ENCODE measurements at places on chromosomes 12 and 14. TPM values are rescaled to one million over a fixed set of nuclear protein-coding genes. Genes with fewer than 3 reads are reported as not detected.

ADAMTS20 gene
- polyA plus RNA-seq: 0.83 TPM

PDZRN4 gene
- polyA plus RNA-seq: 5.4 TPM

WNT5B gene
- polyA plus RNA-seq: 5.6 TPM

MFAP5 gene
- 1.0 TPM for polyA plus RNA-seq

ABCD2 gene
- 0.06 TPM for polyA plus RNA-seq

KLRG1 gene
- polyA plus RNA-seq: 1.8 TPM

CAPZA3 gene
- polyA plus RNA-seq: 0.16 TPM

NRL gene
- polyA plus RNA-seq: 2.7 TPM

PPP1R36 gene
- polyA plus RNA-seq: 1.6 TPM

CLEC4E gene
- polyA plus RNA-seq: 2.1 TPM

RPL36AL gene
- 211 TPM for polyA plus RNA-seq

DHRS2 gene
- 50.5 TPM for polyA plus RNA-seq

CIT gene
- 22.4 TPM for polyA plus RNA-seq

RBM23 gene
- 144 TPM for polyA plus RNA-seq

L2HGDH gene
- 13.7 TPM for polyA plus RNA-seq

KRT71 gene
- polyA plus RNA-seq: not detected

CHMP4A gene
- polyA plus RNA-seq: 50.6 TPM
